Activated effector memory CD4-positive, alpha-beta T cell treated with anti-CD3 and anti-CD28 coated beads, Interleukin-2, amount 50 U/mL, for 16 hours (primary cell): ENCODE measurements at places on chromosomes 5 and 9.

DNA sequence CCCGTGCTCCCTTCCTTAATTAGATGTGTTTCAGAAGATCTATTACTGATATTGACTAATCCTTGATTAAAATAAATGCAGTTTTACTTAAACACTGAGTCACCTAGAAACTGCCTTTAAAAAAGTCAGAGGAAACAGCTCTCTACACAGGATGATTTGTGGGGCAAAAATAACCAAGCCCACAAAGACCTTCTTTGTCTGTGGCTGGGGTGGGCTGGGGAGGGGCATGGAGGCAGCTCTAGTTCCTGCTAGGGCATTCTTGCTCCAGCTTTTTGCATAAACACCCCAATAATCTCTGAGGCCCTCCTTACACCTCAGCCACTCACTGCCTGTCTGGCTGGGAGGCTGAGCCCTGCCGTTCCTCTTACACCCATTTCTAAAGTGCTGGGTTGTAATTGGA, 227.6 kb upstream of the DAP start:
- DNase-seq = no peak

- DNase-seq = peak; percentile 22
Measured at GRCh38 chr9:134620751-134621557, 20.6 kb upstream of the COL5A1 start.

DNA sequence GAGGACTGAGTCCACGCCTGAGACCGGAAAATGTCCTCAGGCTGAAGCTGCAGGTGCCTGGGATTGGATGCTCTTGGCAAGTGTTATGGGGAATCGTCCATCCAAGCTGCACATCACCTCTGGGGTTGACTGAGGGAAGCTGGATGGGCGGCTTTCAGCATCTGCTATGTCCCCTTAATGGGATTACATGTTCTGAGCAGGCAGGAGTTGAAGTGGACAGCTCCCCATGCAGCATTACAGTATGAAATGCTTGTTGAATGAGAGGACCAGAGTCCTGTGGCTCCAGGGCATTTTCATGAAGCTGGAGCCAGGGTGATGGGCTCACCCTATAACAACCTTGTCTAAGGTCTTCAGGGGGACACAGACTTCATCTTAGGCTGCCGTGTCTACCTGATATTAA, 270.9 kb downstream of the HSPA4 start:
- no peak for DNase-seq

- no peak for DNase-seq
Measured at GRCh38 chr9:102069969-102070368, 331.5 kb upstream of the GRIN3A start.

DNA sequence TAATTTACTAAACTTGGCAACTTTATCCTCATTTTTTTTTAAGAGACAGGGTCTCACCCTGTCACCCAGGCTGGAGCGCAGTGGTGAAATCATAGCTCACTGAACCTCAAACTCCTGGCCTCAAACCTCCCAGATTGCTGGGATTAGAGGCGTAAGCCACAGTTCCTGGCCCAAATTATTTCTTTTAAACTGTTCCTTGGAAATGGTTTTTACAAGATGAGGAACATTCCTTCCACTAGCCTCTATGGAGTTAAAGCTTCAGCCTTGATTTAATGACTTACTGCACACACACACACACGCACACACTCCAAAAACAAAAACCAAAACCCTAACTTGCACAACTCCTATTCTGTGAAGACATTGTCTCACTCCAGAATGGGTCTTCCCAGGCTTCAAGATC, 77.2 kb upstream of the TARS1 start:
- DNase-seq = no peak

GRCh38 chr5:135218486-135218755, 180.6 kb downstream of the MACROH2A1 start:
- DNase-seq = peak; percentile 33

GRCh38 chr5:155649666-155650065, 636.1 kb downstream of the KIF4B start:
- no peak for DNase-seq

DNA sequence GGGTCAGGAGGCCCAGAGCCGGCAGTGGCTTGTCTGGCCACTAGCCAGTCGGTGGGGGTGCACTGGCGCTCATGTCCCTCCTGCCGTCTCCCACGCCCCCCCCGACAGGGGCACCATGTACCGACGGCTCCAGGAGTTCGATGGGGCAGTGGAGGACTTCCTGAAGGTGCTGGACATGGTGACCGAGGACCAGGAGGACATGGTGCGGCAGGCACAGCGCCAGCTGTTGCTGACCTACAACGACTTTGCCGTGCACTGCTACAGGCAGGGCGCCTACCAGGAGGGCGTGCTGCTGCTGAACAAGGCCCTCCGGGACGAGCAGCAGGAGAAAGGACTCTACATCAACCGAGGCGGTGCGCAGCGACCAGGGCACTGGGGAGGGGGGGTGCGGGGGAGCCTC, 8.1 kb downstream of the TTC16 start:
- DNase-seq = no peak

- DNase-seq = no peak
Measured at GRCh38 chr9:76336027-76336426, 58.2 kb downstream of the RFK start.

GRCh38 chr9:104304925-104305324, 199.1 kb upstream of the OR13F1 start:
- DNase-seq = no peak

DNA sequence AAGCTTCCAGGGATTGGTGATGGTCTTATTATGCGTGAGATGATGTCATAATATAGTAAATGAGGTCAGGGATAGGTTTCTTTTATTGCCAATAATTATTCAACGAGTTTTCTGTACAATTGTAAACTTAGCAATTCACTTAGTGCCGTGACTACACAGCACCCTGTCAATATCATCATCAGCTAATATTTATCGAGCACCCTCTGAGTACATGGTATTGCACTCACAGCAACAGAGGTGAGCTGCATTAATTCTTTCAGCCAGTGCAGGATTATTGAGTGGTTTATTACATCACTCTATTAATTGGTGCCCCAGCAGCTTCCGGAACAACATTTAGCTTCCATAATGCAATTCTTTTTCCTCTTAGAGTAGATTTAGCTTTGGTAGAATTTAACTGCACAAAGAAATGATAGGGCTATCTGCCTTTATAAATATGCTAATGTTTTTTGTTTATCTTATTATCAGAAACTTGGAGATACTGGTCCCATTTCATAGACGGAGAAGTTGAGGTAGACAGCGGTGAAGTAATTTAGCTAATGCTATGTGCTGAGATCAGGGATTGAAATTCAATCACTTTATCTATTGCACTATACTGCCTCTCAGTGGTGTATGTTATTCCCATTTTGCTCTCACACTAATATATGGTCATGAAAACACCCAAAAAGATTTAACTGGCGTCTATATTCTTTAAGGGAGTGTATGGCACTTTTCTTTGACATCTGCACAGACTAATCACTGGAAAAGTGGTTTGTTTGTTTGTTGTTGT, 726.1 kb upstream of the WWC1 start:
- no peak for DNase-seq

DNA sequence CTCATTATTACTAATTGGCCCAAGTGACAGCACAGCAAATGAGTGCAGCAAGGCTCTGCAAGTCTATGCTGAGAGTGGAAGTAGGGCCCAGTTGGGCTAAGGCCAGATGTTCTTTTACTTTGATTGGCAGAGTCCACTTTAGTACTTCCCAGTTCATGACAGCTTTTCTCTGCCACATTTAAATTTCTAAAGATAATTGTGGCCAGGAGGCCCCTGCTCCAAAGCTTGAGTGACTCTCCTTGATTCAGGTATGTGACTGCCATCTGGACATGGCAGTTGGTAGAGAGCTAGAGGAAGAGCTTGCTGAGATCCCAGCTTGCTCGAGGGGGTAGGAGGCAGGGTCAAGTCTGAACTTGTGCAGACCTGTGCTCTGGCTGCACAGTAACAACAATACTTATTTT, 154.1 kb downstream of the CARTPT start:
- DNase-seq = no peak

DNA sequence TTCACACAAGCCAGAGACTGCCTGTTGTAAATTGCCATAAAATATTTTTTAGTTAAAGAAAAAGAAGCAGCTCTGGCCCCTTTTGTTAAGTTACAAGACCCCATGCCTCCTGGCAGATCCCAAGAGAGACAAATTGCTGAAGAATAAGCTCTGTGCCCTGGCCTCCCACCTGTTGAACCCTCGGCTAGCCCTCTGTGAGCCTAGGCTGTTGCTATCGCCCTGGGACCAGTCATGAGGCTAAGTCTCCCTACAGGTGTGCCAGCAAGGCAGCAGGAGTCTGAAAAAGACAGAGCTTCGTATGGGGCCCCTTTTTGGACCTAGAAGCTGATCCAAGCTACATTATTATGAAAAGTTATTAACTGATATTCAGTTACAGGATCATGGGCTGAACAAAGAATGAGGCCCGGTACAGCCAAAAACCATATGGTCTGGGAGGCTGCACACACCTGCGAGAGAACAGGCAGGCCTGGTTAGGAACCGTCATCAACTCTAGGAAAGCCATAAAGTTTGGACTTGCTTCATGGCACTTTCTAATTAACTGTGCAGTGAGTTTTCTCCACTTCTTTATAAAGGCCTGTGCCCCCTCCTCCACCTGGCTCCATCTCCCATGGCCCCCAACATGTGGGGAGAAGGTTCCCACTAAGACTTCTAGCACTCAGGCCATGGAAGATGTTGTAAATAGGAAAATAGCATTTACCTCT, 384.7 kb downstream of the ENC1 start:
- no peak for DNase-seq

DNA sequence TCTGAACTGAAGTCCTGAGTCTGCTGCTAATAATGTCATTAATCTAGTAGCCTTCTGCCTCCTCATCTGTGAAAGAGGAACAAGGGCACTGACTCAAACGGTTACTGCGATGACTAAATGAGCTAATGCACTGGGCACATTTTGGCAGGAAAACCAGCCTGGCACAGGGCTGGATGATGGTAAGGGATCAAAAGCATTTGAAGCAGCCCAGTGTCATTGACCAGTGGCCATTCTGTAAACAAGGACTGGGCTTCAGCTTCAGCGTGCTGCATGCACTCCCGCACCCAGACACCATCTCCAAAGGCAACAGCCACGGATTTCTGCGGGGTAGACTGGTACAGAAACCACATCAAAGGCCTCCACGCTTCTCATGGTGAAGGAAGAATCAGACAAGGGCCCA, 8.0 kb downstream of the GCNT4 start:
- DNase-seq = no peak

- no peak for DNase-seq
Measured at GRCh38 chr9:83582029-83582428, 40.9 kb upstream of the IDNK start.

DNA sequence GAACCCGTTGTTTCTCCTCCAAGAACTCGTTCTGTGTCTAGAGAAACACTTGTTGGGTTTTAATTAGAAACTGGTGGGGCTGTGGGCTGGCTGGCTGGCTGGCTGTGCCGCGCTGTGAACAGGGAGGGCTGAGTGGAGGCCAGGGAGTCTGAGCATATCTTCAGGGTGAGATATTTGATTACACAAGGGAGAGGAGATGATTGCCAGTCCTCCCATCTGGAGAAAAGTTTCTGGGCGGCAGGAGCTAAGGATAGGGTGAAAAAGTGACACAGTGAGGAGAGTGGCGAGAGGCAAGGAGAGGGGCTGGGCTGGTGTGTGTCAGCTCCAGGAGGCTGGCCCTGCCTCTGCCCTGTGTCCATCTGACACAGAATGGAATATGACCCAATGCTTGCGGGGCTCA, 63.0 kb downstream of the GDNF start:
- no peak for DNase-seq

GRCh38 chr5:78544561-78545201, 103.9 kb downstream of the LHFPL2 start:
- no peak for DNase-seq

DNA sequence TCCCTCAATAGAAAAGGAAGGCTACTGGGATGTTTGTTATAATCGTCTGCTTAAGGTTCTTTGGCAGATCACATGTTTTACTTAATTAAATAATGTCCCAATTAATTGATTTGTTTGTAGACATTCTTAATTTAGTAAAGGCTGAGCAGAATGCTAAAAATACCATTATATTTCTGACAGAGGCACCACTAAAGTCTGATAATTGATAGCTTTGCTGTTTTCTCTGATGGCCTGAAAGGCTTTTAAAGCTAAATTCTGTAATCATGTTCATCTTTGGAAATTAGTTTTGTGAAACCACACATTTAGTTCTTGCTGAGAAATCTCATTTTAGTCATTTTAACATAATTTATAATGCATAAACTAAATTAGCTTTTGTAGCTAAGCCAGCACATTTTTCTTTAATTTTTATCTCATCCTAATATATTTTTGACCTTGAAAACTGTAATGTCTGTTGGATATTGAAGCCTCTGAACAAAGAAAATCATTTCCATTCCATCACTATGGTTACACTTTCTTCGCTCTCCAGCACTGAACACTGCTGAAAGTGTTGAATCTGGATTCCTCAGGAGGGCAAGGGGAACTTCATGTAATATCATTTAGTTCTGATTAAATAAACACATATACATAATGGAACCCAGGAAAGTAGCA, 329.4 kb downstream of the ELAVL2 start:
- DNase-seq = no peak

DNA sequence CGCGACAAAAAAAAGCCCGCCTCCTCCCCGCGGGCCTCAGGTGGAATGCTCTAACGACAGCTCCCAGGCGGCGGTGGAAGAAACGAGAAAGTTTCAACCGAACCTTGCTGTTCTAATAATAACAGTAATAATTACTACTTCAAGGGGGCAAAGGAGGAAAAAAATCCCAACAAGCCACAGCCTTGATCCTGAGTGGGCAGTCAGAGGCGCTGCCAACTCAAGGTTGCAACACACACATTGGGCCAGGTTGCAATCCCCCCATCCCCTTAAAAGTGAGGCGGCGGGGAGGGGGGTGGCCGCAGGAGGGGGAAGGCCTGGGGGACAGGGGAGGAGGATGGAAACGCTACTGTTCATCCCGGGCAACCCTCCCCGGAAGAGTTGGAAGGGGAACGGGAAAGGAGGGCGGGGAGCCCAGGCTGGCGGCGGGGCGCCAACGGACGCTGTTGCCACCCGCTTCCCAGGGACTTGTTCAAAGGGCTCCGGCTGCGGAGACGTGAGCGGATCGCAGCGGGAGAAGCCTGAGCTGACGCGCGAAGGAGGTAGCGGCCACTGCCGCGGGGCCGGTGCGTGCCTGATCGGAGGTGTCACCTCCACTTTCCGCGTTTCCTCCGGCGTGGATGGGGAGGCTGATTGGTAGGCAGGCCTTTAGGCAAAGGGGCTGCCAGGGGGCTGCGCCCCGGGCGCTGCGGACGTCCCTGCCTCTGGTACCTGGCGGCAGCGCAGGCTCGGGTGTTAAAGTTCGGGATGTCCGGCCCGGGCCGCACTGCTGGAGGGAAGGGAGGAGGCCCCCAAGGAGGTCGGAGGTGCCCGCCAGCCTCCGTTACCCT, 647 bp downstream of the SMARCA2 start:
- DNase-seq = peak; percentile 85

DNA sequence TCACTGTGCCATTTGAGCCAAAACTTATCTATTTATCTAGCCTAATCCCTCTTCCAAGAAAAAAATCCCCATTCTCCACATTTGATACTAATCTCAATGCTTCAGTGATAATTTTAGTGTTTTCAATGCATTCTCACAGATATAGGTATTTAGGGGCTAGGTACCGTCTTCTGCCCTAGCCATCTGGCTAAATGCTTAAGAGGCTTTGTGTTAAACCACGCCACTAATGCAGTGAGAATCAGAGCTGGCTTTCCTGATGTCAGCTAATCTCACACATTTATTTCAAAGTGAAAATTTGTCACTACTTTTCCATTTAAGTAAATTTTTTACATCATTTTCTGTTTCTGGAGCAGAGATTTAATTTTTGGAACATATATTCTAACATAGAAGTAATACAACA, 479.7 kb downstream of the MAN2A1 start:
- DNase-seq = no peak
